ENCODE measurements at places on chromosomes 1 and 21.

DNA sequence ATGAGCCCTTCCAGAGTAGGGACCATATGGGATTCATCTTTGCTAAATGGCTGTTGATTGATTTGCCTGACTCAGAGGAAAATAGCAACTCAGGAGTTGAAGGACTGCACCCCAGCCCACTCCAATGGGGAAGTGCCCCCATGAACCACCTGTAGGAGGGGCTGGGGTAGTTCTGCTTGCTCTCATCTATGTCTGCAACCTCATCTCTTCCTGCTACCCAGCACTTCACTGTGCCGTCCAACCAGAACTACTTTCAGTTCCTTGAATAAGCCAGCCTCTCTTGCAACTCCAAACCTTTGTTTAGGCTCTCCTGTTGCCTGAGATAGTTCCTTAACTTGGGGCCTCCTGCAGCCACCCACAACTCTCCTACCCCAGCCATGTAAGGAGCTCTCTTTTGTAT, 26.6 kb downstream of the BEND5 start:
- DNase-seq, result no peak

GRCh38 chr1:225577241-225577640, 75.7 kb downstream of the ENAH start:
- DNase-seq, result no peak

GRCh38 chr1:89896105-89896942, 75.5 kb downstream of the LRRC8D start:
- no peak for DNase-seq

DNA sequence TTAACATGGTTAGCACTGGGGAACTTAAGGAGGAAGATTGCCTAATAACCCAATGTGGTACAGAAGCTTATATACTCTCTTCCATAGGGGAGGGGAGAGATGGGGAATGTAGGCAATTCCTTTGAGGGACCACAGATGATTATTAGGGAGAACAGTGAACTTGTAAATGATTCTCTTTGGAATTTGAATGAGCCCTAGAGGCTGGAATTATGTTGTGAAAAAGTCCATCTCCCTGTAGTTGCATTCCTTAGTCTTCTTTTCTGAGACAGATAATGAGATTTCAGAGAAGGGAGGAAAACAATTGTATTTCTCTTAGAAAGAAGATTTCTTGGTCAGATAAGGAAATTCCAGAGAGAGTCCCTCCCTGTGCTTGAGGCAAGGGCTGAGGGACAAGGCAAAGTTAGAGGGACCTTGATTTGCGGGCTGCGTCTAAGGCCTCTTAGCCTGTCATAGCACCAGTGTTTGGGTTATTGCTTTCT, 89.0 kb upstream of the HMCN1 start:
- peak; percentile 72 for DNase-seq

DNA sequence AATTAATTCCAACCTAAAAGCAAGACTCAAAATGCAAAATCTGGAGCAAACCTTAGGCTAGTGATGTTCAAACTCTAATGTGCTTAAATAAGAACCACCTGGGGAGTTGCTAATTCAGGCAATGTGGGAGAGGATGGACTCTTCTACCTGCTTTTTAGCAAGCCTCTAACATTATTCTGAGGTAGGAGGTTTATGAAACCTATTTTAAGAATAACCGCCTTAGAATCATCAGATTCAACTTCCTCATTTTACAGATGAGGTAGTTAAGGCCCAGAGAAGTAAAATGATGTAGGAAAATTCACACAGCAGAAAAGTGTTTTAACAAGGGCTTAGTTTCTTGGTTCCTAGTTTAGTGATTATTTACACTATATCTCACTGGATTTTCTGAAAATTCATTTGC, 8.6 kb upstream of the NTNG1 start:
- no peak for DNase-seq

DNA sequence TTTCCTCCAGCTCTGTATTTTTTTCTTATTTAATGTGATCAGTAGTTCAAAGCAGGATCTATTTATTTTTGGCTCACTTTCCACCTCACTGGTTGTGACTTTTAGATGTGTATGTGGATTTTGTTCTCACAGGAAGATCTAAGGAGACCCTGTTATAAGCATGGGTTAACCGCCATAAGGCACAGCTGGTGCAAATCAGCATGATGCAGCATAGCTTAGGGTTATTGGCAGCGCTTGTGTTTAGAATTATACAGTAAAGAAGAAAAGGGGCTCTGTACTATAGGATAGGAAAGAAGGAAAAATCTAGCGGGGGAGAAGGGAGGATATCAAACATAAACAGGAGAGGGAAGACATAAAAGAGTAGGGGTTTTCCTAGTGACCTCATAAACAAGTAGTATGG, 26.9 kb upstream of the RGL1 start:
- DNase-seq, result peak; percentile 87

DNA sequence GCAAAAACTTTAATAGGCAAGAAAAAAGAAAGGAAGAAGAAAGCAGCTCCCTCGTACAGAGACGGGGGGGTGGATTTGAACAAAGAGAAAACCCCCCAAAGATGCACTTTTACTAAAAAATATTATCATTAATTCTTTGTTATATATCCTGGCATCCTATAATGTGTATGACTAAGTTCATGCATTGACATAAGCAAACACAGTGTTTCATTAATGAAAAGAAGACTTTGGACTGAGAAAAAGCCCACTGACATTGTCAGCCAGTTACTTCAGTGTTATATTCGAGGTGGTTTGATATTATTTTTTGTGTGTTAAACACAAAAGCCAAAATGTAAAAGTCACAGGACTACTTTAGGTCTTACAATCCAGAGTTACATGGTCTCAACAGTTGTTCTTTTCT, 110.1 kb upstream of the DPYD start:
- no peak for DNase-seq

DNA sequence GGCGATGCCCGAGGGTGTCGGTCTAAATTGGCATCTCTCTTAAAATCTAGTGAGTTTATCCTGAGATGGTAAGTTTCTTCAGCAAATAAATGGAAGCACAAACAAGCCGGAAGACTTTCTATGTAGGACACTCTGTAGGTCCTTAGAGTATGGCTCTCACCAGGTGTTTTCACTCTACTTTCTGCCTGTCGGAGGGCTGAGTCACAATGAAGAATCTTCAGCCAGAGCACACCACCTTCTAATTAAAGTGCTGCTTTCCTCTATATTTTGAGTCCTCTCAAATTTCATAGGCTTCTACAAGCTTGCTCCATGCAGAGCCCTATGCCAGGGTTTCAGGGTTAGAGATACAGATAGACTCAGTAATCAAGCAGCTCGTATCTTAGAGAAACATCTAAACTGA, 27.1 kb downstream of the KCNK1 start:
- no peak for DNase-seq
